ENCODE measurements at places on chromosomes 5 and 9.

- no peak for DNase-seq
Measured at GRCh38 chr5:171433982-171434676, 14.7 kb downstream of the FGF18 start.

- DNase-seq: no peak
Measured at GRCh38 chr5:41955432-41956024, 30.4 kb downstream of the FBXO4 start.

GRCh38 chr5:147113967-147114366 lies 120.9 kb upstream of the STK32A start:
- DNase-seq: no peak

DNA sequence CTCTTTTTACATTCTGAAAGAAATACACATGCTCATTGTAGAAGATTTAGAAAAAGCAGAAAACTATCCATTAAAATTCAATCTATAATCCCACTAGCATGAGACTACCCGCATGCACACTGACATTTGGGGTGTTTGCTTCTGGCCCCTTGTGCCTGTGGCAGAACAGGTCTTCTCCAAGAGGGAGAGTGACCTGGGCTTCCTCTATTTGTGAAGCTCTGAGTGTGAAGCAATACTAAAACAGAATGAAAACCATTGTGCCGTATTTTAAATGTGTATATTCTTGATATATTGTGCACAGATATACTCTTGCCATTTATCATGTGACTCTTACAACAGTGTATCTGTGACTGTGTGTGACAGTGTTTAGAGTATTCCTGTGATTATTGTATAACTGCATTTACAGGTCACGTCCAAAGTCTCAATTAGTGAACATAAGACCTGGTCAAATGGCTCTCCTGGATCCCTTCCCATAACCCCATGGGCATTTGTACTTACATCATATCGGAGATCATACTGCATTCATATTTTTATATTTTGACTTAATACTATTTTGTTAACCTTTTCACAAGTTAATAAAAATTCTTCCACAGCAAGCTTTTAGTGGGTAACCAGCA lies 14.7 kb upstream of the CPEB4 start:
- DNase-seq: no peak

DNA sequence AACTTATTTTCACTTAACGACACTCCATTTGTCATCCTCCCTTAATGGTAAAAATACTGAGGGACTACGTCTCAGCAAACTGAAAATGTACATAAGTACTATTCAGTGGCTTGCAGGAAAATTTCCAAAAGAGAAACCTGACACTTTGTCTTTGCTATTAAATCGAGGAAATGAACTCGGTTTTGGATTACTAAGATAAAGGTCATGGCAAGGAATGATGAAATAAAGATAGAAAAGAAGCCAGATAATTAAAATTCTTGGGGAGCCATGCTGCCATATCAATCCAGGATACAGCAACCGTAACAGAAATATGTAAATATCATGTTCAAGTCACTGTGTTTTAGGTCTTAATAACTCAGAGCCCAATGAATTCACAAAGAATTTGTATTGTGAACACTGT lies 647.8 kb downstream of the CDH9 start:
- no peak for DNase-seq

- no peak for DNase-seq
Measured at GRCh38 chr5:37849641-37850040, 9.8 kb upstream of the GDNF start.

- DNase-seq: no peak
Measured at GRCh38 chr5:776862-777711, 7.4 kb downstream of the ZDHHC11B start.

- no peak for DNase-seq
Measured at GRCh38 chr9:125906144-125906543, 159.0 kb downstream of the PBX3 start.

DNA sequence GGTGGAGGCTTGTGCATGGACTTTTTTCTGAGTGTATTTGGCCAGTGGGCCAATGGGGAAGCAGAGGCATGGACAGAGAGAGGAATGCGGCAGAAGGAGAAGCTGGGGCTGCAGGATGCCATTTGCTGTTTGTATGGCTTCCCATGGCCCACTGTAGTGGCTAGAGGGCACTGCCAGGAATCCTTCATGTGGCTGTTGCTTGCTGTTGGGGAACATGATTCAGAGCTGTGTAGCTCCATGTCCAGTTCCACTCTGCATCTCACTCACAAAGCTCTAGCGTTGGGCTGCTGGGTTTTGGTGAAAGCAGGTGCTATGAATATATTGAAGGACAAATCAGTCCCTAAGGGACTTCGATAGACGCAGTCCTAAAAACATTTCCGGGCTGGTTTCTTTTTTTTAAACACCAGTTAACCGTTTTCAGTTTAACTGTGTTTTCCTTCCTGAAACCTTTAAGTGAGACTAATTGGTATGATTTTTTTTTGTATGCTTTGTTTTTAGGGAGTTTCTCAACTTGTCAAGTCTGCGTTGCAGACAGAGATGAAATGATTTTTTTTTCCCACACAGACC lies 51.3 kb downstream of the SLC22A5 start:
- no peak for DNase-seq

DNA sequence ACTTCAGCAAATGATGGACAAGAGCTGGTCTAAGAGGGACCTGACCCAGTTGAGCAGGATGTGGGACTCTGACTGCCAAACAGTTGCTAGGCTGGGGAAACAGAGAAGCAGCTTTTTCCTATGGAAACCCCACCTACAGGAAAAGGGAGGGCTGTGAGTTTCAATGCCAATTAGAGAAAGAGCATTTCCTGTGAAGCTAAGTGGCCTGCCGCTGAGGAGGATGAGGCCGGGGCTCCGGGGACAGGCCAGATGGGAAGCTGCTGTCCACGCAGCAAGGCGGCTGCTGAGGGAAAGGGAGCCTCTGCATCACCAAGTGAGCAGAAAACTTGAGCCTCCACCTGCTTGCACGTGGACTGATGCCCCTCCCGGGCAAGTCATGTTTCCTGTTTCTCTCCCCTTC lies at the start of gene PCDH12:
Gene PCDH12 (minus strand): TSS at position 90 of the 400 bp plus-strand sequence. CDS start 351 bp downstream, outside the sequence.
- DNase-seq: no peak

- no peak for DNase-seq
Measured at GRCh38 chr5:80255431-80255810, 427 bp downstream of the SERINC5 start.

DNA sequence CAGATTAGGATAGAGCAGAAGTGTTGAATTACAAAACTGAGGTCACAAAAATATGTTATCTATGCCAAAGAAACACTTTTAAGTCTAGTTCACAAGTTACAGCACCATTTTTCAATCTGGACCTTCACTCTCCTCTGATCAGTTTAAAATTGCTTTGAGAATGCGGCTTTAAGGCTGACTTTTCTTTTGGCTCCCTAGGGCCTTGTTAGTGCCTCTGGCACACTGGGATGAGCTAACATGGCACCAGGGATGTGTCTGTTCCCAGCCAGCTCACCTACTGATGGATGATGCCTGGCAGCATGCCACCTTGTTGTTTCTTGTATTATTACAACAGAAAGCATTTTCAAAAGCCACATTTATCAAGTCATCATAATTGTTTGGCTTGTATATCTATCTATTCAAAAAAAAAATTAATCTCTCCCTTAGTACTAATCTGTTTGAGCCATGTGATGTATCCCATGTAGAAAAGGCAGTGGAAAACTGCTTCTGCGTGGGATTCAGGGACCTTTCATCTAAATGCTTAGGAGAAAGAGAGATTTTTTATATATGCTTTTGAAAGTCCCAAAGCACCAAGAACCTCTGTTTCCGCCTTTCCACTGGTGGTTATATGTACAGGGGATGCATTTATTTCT lies 46.6 kb downstream of the ADAMTSL1 start:
- no peak for DNase-seq

DNA sequence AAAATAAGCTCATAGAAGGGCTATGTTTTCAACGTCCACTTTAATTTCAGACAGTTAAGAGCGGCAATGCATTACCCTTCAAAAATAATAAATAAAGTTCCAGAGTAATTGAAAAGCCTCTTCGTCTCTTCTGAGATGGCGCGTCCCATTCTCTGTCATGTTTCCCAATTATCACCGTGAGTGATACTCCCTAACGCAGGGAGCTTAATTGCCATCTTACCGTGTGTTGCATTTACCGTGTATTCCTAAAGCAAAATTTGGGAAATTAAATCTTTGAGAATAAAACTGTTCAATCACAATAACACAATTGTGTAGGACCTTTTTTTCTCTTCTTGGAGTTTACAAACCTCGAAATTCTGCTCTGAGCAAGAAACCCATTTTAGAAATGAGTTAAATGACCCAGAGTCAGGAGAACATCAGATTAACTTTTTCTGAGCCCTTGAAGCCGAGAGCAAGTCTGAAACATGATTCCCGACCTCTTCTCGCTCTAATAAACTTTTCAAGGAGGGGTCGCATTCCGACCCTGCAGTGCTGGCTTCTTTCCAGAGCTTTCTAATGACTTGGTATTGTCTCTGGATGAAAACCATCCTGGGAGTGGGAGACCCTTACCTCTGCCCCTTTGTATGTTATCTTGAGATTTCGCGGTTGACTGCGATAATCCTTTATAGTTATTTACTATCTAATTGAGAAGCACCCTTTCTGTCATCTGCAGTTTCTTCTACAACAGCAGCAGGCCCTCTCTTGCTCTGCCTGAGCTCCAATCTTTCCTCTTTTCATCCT lies 251.5 kb downstream of the FSTL4 start:
- no peak for DNase-seq

DNA sequence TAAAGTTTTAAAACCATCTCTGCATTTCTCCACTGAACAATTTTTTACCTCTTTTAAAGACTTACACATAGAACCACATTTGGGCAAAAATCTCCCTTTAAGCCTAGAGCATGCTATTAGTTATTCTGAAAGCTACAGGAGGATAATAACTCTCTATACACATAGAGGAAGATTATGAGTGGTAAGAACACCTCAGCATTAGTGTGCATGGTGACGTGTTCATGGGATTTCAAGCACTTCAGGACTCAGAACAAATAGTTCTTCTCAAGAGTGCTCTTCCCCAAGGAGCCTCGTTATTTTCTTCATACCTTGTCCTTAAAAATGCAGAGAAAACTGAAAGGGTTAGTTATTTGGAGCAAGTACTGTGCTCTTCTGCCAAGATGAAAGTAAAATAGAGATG lies 256.9 kb upstream of the TUSC1 start:
- DNase-seq: no peak

DNA sequence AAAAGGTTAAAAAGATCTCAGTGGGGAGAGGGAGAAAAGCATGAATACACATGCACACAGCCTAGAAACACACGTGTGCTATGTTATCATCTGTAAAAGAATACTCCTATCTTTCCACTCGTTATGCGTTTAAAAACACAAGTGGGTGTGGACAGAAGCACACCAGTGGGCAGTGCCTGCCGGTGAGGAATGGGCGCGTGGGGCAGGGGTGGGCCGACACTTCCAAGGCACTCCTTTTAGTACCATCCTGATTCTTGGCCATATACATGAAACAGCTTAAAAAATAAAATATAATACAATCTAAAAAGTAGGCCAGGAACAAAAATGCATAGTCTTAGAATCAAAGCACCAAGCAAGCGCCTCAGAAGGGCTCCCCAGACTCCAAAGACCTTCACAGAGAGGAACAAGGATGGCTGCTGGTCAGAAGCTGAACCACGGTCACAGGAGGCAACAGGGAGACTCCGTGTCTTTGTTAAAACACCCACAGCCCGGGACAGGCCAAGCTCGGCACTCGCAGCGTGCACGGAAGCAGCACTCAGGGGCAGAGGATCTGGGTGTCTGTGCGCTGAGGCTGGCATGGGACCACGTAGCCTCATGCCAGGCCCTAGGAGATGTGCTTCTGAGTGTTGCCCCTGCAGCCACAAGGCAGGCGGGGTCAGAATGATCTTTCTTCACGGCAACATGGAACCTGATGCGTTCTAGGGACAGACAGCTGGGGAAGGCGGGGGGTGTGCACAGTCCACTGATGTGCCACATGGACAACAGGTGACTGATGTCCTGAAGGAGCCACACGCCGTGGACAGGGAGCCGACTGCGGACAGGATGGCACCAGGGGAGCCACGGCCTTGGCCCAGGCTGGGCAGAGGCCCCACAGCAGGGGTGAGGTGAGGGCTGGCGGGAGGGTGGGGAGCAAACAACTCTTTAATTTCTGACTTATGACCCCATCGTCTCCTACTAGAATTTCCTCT lies 15.9 kb downstream of the BRD9 start:
- DNase-seq: no peak

- no peak for DNase-seq
Measured at GRCh38 chr9:106932178-106932577, 69.2 kb downstream of the ZNF462 start.

Data from stimulated activated CD4-positive, alpha-beta T cell treated with anti-CD3 and anti-CD28 coated beads, TNF-alpha, amount 100 ng/mL, for 1 hour (primary cell).